ENCODE measurements at places on chromosomes 4 and X. TPM values are rescaled to one million over a fixed set of nuclear protein-coding genes. Genes with fewer than 3 reads are reported as not detected.

PSMD10 gene
- polyA plus RNA-seq: 49.8 TPM

NAT8L gene
- 36.6 TPM for polyA plus RNA-seq

TMPRSS11A gene
- 0.70 TPM for polyA plus RNA-seq

EREG gene
- polyA plus RNA-seq: not detected

CFAP47 gene
- polyA plus RNA-seq: 2.9 TPM

GRCh38 chr4:76293772-76294171 is 12.8 kb upstream of the STBD1 start:
- no peak for DNase-seq

DNA sequence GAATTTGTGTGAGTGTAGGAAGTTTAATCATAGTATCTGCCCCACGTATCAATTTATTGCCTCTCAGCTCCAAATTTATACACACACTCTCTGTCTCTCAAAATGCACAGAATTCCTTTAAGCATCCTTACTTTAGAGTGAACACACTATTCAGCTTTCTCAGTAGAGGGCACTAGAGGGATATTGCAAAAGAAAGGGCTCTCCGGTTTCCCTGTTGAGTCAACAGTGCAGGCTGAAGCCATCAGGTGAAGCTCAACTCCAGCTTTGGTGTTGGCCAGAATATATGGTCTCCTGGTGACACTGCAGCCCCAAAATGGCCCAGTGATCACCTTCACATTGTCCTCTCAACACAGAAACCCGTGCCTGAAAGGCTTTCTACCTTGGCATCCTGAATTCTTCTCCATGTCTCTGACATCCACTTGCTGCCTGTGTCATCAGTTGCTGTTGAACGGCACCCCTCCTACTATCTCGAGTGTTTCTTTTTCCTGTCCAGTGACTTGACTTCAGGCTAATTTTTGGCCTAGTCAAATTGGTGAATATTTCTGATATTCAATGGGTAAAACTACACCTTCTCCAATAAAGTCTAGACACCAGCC is 670.5 kb downstream of the GABRG1 start:
- DNase-seq: no peak

DNA sequence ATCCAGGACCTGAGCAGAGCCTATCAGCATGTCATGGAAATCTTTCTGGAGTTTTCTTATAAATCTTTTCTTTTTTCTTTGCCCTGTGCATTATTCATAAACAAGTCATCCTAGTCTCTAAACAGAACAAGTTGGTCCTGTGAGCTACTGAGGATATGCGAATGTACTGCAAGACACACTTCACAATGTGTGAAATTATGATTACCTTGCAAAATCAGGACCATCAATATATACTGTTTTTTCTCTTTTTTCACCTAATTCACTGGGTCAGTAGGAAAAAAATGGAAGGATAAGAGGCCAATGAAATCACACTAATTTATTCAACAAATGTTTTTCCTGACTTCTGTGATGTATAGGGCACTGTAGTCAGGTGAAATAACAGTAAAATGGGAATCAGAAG is 14.4 kb upstream of the SORBS2 start:
- no peak for DNase-seq

DNA sequence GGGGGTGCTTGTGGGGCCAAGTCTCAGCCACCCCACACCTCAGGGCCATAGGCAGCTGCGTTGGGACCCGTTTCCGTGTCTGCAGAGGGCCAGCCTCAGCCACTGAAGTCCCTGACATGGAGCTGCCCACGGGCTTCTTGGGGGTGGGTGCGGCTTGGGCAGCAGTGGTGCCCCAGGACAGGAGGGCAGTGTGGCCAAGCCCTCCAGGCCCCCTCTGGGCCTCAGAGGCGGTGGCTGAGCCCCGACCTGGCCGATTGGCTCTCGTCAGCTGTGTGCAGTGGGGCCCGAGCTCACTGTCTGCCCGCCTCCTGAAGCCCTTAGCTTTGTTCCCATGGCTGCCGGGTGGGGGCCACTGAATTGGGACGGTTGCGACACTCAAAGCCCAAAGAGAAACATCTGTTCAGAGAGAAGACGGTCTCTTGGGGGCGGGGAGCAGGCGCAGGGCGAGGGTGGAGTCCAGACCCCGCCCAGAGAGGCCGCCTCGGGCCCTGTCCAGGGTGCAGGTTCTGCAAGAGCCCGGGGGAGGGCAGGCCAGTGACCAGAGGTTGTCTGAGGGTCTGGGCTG is 9.1 kb downstream of the FGFR3 start:
- no peak for DNase-seq

DNA sequence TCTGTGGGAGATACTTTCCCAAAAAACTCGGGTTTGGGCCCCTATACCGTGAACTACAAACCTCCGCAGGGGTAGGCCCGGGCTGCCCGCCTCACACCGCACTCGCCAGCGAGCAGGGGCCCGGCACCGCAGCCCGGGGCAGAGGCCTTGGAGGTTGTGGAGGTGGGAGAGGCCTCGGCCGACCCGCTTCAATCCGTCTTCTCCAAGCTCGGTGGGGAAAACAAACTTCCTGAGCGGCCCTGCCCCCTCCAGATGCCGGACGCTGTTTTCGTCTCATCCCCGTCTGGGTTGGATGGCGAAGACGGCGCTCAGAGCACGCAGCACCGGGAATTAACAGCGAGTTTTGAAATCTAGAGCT is 442 bp upstream of the MCUB start:
- peak; percentile 33 for DNase-seq

DNA sequence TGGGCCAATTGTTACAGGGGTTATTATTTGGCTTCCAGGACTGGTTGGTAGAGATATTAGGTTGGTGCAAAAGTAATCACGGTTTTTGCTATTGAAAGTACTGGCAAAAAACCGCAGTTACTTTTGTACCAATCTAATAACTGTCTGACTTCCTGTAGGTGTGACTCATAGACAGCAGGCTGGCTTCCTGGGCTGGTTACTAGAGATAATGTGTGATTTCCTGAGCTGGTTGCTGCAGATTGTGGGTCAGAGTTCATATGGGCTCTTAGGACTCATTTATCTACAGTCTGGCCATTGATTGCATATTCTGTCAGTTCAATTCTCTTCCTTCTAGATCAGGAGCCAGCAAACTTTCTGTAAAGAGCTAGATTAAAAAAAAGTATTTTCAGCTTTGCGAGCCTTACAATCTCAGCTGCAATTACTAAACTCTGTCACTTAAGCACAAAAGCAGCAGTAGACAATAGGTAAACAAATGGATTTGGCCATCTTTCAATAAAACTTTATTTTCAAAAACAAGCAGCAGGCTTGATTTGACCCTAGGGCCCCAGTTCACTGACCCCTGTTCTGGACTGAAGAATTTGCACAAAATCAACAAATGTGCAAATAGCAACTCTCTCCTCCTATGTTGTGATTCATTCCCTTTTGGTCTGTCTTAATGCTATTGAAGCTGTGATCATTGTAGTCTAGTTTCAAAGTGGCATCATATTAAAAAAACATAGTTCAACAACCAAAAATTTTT is 50.8 kb upstream of the BOD1L1 start:
- DNase-seq: no peak

DNA sequence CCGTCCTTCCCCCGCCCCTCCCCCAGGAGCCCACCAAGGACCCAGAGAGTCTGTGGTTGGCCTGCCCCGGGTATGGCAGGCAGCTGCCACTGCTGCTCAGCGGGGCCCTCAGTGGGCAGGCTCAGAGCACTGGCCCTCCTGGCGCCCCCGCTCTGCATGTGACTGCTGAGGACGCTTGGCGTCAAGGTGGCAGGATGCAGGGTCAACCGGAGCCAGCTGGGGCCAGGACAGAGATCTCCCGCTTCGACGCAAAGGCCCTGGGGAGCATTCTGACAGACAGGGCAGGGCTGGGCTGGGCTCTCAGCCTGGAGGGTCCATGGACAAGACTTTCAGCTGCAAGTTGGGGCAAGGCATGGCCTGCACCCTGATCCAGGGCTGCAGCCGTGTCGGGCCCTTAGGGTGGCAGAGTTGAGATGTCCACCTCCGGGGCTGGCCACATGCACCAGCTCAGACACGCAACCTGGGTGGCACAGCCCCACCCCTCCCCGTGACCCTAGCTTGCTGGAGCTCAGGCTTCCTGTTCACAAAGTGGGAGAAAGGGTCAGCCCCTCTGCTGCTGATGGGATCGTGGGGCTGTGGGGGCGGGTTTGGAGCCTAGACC is 30.3 kb downstream of the LRPAP1 start:
- DNase-seq: no peak

GRCh38 chrX:332496-332860 is 13.9 kb upstream of the GTPBP6 start:
- no peak for DNase-seq

- no peak for DNase-seq
These were observed 16.8 kb downstream of the CCDC149 start for GRCh38 chr4:24896056-24896455.

GRCh38 chr4:184444953-184445309 is 29.4 kb downstream of the IRF2 start:
- peak; percentile 53 for DNase-seq

- no peak for DNase-seq
These were observed 42.9 kb downstream of the PSAPL1 start for GRCh38 chr4:7391637-7392437.

- no peak for DNase-seq
These were observed 19.3 kb downstream of the TSPAN5 start for GRCh38 chr4:98639108-98639507.

DNA sequence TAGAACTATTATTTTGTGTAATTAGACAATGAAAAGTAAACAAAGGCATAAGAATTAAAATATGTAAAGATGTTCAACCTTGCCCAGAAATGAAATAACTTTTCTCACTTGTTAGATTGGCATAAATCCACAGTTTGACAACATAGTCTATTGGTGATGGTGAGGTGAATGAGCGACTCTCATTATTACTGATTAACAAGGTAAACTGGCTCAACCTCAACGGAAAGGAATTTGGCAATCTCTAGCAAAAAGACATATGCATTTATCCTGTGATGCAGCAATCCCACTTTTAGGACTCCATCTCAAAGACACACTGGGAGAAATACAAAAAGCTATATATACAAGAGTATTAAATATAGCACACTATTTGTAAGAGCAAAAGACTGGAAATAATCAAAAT is 22.3 kb downstream of the UBA6 start:
- DNase-seq: no peak

DNA sequence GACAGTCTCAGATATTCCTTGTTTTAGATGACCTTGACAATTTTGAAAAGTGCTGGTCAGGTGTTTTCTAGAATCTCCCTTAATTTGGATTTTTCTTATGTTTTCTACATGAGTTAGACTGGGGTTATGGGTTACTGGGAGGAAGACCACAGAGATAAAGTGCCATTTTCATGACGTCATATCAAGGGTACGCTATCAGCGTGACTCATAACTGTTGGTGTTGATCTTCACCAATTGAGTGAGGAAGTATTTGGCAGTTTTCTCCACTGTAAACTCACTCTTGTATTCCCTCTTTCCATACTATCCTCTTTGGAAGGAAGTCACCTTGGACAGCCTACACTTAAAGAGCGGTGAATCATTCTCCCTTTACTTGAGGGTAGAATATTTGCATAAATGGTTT is 56.9 kb downstream of the MAGEC1 start:
- DNase-seq: no peak

DNA sequence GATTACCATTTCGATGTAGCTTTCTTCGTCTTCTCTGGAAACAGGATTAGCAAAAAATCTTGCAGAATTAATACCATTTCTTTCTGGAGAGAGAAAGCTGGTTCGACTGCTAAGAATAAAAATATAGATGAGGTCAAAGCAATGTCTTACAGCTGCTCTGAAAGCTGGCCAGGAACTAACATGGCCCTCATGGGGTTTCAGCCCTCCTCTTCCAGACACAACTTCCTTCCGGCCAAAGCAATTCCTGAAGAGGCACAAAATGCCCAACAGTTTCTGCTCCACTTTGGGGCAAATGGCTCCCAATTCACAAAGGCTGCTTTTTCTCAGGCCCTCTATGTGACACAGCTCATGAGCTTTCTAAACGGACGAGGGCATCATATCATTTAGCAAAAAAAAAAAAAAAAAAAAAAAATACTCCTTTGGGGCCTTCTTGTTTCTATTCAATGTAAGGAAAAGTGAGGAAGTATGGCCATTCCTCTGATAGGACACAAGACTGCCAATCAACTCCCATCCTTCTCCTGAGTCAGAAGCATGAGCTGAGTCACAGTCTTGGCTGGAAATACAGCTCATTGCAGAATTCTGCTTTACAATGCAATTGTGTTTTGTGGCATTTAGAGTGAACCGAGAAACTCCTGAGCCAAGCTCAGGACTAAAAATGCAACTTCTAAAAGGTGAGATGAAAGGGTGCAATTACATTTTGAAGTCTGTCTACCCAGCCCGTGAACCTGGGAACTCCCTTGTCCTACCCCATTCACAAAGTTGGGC is 42.7 kb upstream of the CTAG2 start:
- no peak for DNase-seq

GRCh38 chr4:137609718-137610430 is 77.6 kb upstream of the PCDH18 start:
- DNase-seq: no peak

DNA sequence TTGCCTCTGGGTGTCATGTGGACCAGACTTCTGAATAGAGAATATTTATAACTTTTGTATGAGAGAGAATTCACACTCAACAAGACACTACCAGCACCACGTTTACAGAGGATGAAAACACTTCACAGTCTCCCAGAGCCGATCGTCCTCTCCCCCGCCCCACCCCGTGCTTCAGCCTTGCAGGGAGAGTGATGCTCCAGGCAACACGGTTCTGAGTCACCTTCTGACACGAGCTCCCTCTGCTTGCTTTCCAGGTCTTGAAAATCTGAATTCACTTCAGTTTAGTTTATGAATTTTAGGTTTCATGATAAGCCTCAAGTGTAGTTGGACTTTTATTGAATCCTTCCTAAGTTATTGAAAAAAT is 59.8 kb downstream of the CPLX1 start:
- DNase-seq: no peak

- DNase-seq: no peak
These were observed 59.0 kb upstream of the C1QTNF7 start for GRCh38 chr4:15368856-15369255.

DNA sequence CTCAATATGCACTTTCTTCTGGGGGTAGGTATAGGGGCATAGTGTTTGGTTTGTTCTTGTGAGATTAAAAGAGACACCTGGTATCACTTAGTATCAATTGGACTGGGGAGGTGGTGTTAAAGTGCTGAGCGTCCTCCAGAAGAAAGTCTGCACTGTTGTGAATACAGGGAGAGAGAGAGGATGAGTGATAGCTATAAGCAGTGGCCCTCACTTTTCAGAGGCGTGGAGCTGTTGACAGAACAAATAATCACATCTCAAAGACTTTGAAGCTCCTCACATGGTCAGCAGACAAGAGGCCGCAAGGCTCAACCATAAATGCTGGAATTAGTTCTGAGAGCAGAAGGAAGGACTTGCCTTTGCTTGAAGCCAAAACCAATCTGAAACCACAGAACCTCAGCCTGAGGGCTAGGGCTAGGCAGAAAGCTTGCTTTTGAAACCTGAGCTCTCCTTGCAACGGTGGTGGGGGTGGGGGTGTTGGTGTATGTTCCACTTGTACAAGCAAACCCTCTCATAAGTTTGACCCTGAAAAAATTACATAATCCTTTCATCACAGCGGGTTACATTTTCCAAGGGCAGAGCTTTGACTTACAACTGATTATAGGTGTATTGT is 123.2 kb upstream of the SCML1 start:
- DNase-seq: no peak

- no peak for DNase-seq
These were observed 12.5 kb downstream of the SH2D1A start for GRCh38 chrX:124358800-124359383.

- no peak for DNase-seq
These were observed 197.8 kb downstream of the AFF2 start for GRCh38 chrX:148698221-148698620.

Measured in testis (tissue), 5 donors.